ENCODE measurements at places on chromosomes 3 and 15.
A peak's percentile ranks its signal among the peaks of the same experiment; 100 is the strongest.

DNA sequence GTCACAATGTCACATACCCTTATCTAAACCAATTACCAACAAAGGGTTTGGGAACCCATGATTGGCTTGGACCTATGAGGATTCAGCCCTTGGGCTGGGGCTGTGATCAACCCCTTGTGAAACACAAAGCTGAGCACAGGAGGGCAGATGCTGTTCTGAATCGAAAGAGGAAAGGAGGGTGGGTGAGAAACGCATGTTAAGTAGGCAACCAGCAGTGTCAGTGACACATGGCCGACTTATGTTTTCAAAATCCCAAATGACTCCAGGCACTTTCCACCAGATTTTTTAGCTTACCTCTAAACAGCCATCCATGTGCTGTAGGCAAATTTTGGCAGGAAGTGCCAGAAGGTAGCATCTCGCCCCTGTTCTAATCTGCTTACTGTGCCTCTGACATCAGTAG lies 34.1 kb upstream of the KLHL25 start:
- DNase-seq: no peak

- no peak for DNase-seq
These were observed 100.6 kb downstream of the TLE3 start for GRCh38 chr15:69997161-69997485.

GRCh38 chr3:156132313-156132712 lies 11.9 kb downstream of the KCNAB1 start:
- DNase-seq: no peak

- DNase-seq: no peak
These were observed 17.5 kb downstream of the SRGAP3 start for GRCh38 chr3:9231937-9232336.

GRCh38 chr3:98977520-98977919 lies 76.0 kb upstream of the DCBLD2 start:
- DNase-seq: peak; percentile 31

GRCh38 chr3:124986192-124987143 lies 51.9 kb upstream of the MUC13 start:
- DNase-seq: no peak

DNA sequence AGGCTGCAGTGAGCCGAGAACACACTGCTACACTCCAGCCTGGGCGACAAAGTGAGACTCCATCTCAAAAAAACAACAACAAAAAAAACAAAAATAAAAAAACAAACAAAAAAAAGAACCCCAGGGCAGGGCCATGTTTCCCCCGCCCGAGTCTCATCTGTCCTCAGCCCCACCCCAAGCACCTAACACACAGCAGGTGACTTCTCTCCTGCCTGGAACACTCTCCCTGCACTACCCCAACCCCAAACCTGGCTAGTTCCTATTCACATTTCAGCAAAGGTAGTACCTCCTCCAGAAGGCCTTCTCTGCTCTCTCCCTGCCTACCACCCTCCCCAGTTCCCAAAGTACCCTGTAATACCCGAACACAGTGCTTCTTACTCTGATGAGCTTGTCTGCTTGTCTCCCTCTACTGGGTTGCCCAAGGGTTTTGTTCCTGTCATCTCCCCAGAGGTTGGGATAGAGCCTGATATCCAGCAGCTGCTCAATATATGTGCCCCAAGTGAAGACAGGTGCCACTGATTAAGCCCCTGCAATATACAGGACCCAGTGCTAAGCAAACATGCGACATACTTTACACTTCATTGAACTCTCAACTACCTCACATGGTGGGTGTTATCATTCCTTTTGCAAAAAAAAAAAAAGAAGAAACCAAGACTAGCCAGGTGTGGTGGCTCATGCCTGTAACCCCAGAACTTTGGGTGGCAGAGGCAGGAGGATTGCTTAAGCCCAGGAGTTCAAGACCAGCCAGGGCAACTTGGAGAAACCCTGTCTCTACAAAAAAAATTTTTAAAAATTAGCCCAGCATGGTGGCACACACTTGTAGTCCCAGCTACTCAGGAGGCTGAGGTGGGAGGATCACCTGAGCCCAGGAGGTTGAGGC lies 103.6 kb downstream of the DAPK2 start:
- DNase-seq: no peak

GRCh38 chr3:156604642-156605144 lies 49.8 kb upstream of the SSR3 start:
- no peak for DNase-seq

DNA sequence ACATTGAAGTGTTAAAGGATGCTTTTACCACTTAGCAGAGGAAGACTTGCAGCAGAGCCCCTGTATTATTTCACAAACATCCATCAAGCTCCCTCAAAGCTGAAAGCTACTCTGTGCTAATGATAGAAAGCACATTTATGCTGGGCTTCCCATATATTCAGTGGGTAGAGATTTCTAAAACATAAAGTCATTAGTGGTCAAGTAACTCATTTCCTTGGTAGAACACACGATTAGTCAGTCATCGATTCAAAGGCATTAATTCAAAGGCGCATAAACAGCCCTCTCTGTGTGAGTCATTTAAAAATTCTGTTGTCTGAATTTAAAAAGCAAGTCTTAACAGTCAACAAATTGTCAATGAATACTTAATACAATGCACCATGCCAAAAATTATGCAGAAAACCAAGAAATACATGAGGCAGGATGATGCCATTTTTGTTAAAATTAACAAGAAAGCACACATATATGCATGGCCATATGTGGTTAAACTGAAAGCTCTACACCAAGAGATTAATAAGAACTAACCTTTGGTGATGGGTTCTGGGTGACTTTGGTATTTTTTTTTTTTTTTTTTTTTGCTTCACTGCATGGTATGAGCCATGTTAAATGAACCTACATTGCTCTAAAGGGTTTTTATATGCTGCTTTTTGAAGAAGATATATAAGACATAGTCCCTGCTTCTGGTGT lies 61.7 kb downstream of the LDHAL6B start:
- DNase-seq: no peak

All from GM13977 (cell line).